ENCODE measurements at places on chromosomes 6 and 20.

DNA sequence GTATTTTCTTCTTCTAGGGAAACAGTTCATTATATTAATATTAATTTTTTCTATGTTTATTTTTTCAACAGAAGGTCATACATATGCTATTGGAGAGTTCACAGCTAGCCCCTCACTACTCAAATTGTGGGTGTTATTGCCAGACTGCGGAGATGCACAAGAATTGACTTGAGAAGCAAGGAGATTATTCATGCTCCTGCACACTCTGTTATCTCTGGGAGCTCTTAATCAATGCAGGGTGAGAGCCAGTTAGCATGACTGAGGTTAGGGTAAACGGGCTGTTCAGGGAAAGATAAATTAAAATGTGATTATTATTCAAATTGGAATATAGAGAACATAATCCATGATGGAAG lies 48.9 kb upstream of the DEFB112 start:
- no peak for DNase-seq

- no peak for DNase-seq
These were observed 41.5 kb downstream of the SNRNP48 start for GRCh38 chr6:7631466-7631865.

- peak; percentile 7 for DNase-seq
These were observed 33.5 kb upstream of the MCM9 start for GRCh38 chr6:118968416-118968815.

DNA sequence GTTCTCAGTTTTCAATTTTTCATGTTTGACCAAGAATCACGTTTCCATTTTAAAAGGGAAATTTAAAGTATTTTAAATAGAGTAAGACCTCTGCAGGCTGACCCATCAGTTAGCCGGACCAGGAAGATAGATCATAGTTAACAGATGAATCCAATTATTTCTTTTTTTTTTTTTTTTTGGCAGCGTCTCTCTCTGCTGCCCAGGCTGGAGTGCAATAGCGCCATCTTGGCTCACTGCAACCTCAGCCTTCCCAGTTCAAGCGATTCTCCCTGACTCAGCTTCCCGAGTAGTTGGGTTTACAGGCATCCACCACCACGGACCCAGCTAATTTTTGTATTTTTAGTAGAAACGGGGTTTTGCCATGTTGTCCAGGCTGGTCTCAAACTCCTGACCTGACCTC lies 256.7 kb upstream of the CNR1 start:
- no peak for DNase-seq

GRCh38 chr6:169490246-169490641 lies 211.6 kb downstream of the WDR27 start:
- DNase-seq = no peak

- no peak for DNase-seq
These were observed 103.0 kb downstream of the PLEKHG1 start for GRCh38 chr6:150702675-150703074.

DNA sequence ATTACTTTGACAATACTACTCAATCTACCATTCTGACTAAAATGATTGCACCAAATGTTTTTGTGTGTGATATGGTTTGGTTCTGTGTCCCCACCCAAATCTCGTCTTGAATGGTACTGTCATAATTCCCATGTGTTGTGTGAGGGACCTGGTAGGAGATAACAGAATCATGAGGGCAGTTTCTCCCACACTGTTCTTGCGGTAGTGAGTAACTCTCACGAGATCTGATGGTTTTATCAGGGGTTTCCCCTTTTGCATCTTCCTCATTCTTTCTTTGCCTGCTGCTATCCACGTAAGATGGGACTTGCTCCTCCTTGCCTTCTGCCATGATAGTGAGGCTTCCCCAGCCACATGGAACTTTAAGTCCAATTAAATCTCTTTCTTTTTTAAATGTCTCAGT lies 20.8 kb downstream of the SYCP2 start:
- DNase-seq = no peak

DNA sequence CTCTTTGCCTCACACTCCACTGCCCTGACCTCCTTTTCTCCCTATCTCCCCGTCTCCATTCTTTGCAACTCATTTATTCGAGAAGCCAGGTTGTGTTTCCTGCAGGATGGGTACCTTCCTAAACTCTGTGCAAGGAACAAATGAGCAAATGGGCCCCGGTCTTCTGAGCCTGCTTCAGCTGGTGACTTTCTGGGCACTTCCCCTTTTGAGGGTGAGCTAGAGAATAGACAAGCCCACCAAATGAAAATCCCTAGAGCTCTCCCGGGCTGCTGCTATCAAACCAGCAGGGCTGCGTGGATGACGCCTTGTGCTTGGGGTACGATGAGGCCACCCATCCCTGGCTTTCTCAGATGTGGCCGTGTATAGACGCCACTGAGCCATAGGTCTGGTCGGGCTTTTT lies 91.0 kb upstream of the FOXA2 start:
- DNase-seq = no peak

- no peak for DNase-seq
These were observed 132.0 kb upstream of the RUNX2 start for GRCh38 chr6:45196121-45196520.

GRCh38 chr6:64522859-64523258 lies 887.3 kb downstream of the PHF3 start:
- DNase-seq = no peak

GRCh38 chr6:15464211-15464725 lies 198.6 kb downstream of the DTNBP1 start:
- no peak for DNase-seq

- DNase-seq = no peak
These were observed 6.3 kb upstream of the CSE1L start for GRCh38 chr20:49039854-49040253.

GRCh38 chr20:51153867-51154707 lies 131.2 kb upstream of the KCNG1 start:
- no peak for DNase-seq

DNA sequence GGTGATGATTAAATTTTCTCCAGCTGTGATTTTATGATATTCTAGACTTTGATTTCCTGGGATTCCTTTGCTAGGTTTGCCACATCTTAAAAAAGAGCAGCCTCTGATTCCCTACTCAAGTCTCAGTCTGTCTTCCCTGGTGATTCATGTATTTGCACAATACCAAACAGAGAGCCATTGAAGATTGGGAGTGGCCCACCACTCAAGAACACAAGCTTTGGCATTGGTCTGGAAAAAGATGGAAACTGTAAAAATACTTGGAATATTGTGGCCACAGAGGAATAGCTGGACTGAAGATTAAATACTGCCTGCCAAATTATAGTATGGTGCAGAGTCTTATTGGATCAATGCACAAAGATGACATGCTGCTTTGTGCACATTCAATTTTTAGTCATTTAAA lies 32.9 kb downstream of the PTCHD4 start:
- DNase-seq = no peak

GRCh38 chr6:160000280-160000704 lies 31.4 kb downstream of the IGF2R start:
- peak; percentile 56 for DNase-seq

DNA sequence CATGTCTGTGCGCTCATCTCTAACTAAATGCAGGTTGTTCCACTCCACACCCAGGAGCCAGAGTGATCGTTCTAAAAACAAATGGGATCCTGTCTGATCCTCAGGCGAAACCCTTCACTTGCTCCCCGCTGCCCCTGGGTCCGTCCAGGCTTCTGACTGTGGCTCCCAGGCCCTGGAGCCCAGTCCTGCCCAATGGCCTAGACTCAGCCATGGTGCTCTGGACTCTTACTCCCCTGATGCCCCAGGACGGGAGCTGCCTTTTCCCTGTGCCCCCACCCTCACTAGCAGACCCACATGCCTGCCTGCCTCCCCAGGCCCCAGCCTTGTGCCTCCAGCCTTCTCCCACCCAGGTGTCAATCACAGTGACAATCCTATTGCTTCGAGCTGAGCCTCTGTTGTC lies 256.7 kb downstream of the BMP7 start:
- no peak for DNase-seq

- DNase-seq = no peak
These were observed 58.7 kb downstream of the VEGFA start for GRCh38 chr6:43828711-43829110.

DNA sequence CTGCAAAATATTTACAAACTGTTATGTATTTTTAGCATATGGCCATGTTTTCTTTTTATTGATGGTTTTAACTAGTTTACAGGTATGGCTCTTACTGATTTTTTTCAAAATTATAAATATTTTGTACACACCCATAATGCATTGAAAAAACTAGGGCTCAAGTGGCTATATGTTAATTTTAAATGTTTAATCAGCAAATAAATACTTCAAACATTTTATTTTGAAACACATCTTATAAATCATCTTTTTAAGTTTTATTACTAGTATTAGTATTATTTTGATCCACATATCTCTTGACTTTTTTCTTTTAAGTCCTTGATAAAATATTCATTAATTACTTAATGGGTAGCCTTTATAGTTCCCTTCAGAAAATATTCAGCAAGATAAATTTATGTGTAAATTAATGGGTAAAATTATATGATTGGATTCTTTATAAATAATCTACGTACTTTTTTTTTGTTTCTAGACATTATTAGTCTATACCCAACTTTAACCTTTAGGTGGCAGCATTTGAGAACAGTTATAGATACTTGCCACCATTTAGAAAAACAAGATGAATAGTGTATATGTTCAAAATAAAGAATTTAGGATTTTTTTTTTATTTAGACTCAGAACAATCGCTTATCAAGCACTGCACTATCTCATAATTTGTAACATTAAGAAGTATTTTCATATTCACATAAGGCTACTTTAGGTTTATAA lies 241.9 kb downstream of the ADGRB3 start:
- DNase-seq = peak; percentile 7

DNA sequence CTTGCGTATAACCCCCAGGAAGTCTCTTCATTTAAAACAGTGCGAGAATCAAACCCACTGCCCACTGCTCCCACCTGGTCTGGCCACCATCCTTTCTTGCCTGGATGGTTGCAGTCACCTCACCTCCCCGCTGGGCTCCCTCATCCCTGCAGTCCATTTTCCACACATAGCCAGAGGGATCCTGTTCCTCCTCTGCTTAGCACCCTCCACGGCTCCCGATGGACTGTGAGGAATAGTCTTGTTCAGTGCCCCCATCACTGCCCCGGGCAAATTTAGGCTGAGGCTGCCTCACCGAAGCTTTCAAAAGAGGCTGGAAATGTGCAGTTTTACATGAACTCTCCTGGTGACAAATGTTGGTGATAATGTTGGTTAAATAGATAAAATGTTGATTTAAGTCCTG lies 17.7 kb downstream of the KCNG1 start:
- DNase-seq = no peak

DNA sequence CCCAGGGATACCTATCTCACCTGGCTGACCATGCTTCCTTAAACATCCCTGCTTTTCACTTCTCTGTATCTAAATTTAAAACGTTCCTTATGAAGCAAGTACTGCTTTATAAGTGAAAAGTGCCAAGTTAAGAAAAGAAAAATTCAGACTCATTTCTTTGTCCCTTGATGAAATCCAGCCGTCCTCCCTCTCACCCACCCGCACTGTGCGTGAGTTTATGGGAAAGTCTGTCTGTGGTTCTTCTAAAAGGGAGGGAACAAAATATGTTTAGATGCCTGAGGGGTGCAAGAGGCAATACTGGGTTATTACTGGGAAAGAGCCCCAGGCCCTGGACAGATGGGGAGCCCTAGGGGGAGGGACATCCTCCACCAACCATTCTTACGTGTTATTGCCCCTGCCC lies 31.2 kb downstream of the SPDEF start:
- no peak for DNase-seq

- no peak for DNase-seq
These were observed 83.0 kb downstream of the MAP3K4 start for GRCh38 chr6:161074496-161075121.

DNA sequence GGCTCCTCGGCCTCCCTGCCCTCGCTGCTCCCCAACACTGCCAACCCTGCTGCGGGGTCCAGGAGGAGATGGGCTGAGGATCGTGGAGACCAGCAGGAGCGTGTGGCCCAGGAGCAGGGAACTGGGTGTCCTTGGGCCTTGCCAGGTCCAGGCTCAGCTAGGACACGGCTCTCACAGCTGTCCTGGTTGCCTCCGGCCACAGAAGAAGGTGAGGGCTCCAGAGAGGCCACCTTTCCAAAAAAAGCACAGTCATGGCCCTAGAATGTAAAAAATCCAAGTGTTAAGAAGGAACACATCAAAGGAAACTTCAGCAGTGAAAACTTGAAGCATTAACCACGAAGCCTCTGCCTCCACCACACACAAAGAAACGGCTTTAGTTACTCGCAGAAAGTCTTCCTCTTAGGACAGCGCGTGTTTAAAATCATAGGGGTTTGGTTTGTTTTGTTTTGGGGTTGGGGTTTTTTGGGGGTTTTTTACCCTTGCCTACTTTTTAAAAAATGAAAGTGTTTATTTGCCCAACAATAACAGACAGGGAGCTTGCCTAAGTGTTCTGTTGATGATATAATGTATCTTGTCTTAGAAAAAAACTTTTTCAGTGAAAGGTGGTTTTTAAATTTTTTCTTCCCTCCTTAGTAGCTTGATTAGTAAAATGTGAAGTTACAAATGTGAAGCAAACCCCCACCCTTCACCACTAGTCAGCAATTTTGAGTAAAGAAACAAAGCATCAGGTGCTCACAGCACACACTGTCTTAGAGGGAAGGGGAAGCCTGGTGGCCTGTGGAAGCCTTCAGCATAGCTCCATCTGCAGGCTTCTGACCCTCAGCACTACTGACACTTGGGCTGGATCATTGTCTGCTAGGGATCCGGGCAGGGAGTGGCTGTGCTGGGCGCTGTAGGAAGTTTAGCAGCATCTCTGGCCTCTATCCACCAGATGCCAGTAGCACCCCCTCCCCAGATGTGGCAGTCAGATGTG lies 60.0 kb downstream of the PTPN1 start:
- no peak for DNase-seq

- DNase-seq = no peak
These were observed 79.2 kb downstream of the WDR27 start for GRCh38 chr6:169622618-169623017.

- DNase-seq = peak; percentile 83
These were observed at the start of gene HLA-DMA for GRCh38 chr6:32952817-32953739. TSS of gene HLA-DMA (minus strand) at chr6:32953097. CDS start at chr6:32953036, 61 bp downstream.

GRCh38 chr20:19045371-19045770 lies 167.1 kb upstream of the SLC24A3 start:
- DNase-seq = no peak

GRCh38 chr6:137025786-137026730 lies 18.7 kb downstream of the IL20RA start:
- no peak for DNase-seq

Data from putamen (tissue), 1 donor.